ENCODE measurements at places on chromosomes 7 and 10.

GRCh38 chr10:79979310-79979975, 30.5 kb upstream of the SFTPD start:
- DNase-seq: no peak

DNA sequence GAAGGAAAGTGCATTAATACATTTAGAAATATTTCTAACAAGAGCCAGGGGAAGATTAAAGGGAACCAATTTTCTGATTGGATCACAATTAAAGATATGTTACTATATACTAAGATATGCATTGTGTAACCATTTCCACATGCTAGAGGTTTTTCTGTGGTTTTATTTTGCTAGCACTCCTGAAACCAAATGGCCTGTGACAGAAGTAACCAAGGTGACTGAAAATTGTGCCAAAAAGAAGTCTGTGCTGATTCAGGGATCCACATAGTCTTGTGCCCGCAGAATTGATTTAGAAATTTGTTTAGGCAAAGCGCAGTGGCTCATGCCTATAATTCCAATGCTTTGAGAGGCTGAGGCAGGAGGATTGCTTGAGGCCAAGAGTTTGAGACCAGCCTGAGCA, 1.8 kb downstream of the CC2D2B start:
- DNase-seq: no peak

GRCh38 chr10:103144041-103144440, 49.0 kb downstream of the NT5C2 start:
- no peak for DNase-seq

DNA sequence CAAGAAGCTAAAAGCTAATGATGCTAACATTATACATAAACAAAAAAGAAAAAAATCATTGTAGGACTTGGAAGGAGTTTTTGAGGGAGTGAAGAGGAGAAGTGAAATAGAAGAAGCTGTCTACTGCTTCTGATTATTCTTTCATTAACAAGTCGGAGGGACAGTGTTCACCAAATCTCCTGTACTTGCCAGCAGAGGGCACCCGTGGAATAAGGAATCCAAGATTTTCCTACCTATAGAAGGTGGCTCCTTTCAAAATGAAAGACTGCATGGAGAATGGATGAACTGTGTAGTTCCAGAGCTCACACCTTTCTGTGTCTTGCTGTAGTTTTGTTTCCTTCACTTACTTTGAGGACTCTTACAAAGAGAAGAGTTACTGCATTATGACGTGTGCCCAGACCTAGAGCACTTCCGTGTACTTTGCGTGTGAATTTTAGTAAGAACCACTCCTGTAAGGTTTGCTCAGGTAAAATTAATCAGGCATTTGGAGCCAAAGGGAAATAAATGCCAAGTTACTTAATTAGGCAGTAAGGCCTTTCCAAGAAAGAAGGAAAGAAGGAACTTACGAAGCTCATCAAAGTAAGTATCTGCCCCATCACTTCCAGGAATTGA, 145.1 kb downstream of the SEMA3D start:
- no peak for DNase-seq

DNA sequence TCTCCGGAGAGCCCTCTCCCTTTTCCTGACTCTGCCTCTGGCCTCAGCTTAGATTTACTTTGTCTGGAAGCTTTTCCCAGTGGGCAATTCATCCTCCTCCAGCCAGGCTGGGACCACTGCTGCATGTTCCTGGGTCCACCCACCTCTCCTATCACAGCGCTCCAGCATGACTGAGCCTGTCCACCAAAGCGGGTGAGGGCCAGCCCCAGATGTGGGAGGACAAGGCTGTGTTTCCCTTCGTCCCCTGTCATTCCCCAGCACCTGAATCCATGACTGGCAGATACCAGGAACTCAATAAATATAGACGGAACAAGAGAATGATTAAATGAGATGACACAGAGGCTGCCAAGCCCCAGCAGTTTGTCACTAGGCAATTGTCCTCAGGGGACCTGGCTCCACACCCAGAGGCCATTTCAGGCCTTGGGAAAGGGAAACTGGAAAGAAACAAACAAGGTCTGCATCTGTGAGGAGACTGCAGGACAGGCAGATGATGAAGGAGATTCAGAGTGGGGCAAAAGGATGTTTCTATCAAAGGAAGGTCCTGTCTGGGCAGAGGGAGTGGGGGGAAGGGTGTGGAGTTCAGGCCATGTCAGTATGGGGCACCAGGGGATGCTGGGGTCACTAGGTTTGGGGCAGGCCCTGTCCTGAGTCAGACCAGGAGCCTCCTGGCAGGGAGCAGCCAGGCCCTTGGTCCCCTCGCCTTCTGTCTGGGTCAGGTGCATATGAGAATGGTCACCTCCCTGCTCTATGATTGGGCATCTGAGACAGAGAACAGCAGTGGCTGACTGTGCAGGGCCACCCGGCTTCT, 576.4 kb downstream of the GRID1 start:
- DNase-seq: no peak

- DNase-seq: no peak
Observed at GRCh38 chr7:121714559-121715303, 158.2 kb upstream of the PTPRZ1 start.

DNA sequence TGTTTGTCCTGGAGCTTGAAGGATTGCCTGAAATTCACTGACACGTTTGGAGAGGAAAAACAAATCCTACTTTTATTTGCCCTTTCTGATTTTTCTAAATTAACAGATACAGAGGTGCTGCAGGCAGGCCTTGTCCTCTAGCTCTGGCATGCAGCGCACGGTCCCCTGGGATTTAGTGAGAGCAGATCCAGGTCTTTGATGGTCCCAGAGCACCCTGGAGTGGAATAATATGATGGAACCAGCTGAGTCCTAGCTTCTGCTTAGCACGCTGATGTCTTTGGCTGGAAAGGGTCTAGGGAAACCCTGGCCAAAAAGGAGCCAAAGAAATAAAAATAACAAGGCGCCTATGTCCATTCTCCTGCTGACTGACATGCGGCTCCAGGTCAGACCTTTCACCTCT, 40.5 kb downstream of the C10orf120 start:
- DNase-seq: no peak

- DNase-seq: no peak
Observed at GRCh38 chr7:38215115-38215514, 37.1 kb downstream of the STARD3NL start.

DNA sequence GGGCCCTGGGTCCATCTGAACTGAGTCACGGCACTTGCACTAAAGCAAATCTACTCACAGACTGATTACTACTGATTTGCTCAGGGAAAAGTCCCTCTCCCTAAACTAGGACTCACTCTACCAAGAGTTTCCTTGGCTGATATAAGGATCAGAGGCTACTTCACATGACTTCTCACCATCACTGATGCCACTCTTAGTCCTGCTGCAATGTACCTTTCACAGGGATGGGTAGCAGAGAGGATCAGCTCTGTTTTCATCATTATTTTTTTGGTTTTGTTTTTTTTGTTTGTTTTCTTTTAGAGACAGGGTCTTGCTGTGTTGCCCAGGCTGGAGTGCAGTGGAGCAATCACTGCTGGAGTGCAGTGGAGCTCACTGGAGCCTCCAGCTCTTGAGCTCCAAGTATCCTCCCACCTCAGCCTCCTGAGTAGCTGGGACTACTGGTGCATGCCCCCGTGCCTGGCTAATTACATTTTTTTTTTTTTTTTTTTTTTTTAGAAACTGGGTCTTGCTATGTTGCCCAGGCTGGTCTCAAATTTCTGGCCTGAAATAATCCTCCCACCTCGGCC, 200.6 kb downstream of the JCAD start:
- DNase-seq: no peak

DNA sequence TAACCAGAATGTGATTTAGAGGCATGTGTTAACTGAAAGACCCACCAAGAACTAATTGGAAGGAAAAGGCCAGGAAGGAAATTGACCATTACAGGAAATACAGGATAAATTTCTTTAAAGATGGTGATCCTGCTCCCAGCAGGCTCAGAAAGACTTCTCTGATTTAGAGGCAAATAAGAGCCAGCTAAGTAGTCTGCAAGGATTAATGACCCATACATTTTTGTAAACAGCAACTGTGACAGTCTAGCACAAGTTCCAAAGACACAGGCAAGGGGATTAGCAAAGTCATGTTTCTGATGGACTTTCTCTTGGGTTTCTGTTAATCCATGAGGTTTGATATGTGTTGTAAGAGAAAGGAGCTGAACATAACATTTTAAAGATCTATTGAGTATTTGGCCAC, 425.0 kb downstream of the HTR7 start:
- DNase-seq: no peak

- no peak for DNase-seq
Observed at GRCh38 chr7:44889086-44889781, 3.9 kb upstream of the PURB start.

GRCh38 chr10:80281292-80281691, 8.2 kb downstream of the MAT1A start:
- no peak for DNase-seq

DNA sequence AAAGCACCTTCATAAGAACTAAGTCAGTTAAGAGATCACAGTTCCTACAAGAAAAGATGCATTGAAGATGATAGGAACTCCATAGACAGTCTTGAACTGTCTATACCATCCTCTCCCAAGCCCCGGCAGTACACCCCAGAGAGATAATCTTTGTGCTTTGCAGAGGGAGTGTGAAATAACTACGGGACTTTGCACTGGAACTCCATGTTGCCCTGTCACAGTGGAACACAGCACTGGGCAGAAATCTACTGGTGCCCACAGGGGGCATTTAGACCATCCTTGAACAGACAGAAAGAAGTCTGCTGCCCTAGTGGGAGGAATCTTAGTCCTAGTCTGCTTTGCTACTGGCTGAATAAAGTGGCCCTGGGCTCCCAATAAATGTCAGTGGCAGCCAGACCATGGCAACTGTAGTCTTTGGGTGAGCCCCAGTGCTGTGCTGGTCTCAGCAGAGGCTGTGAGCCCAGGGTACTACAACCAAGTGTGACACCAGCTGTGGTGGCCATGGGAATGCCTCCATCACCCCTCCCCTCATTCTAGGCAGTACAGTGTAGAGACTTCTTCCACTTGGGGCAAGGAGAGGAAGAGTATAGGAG, 107.7 kb upstream of the TMEM168 start:
- no peak for DNase-seq

DNA sequence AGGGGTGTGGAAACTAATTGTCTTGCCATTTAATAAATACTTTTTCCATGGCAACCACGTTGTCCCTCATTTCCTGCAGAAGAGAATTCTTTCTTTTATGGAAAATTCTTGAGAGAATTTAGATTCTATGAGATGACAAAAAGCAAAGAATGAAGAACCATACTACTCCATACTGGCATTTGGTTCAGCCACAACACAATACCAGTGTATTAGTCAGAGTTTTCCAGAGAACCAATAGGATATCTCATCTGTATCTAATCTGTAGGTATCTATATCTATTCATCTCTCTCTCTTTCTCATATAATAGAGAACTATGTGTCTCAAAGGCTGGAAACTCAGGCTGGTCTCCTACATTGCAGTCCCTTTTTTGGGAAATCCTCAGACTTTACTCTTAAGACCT, 44.6 kb upstream of the NAMPT start:
- no peak for DNase-seq

GRCh38 chr7:87507446-87507845, 32.0 kb upstream of the ABCB4 start:
- DNase-seq: no peak

GRCh38 chr10:51297438-51297837, 223.2 kb downstream of the PRKG1 start:
- no peak for DNase-seq

DNA sequence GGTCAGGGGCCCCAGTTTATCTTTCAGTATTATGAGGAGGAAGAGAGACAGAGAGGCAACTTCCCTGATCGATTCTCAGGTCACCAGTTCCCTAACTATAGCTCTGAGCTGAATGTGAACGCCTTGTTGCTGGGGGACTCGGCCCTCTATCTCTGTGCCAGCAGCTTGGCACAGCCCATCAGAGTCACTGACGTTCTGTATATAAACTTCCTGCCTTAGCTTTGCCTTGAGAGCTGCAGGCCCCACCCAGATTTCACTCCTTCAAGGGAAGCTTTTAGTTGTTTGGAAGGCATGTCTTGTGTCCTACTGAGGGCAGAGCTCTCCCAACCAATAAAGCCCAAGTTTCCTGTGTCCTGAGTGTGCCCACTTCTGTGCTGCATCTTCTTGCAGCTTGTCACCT, 242.5 kb upstream of the PRSS58 start:
- no peak for DNase-seq
